ENCODE measurements at places on chromosomes 3 and 15.

GRCh38 chr15:26294059-26294689 is 431.0 kb upstream of the ATP10A start:
- no peak overlapping the region for H3K4me3 ChIP-seq
- no peak overlapping the region for H3K27ac ChIP-seq
- H3K36me3 ChIP-seq = no peaks in the 10 kb centered on the region
- DNase-seq = no peak
- no peaks in the 10 kb centered on the region for H3K4me1 ChIP-seq

GRCh38 chr3:72086042-72086742 is 301.2 kb upstream of the PROK2 start:
- H3K36me3 ChIP-seq = peaks cover 2% of the 10 kb centered on the region
- H3K4me1 ChIP-seq = peaks cover 30% of the 10 kb centered on the region
- H3K4me3 ChIP-seq = no peak overlapping the region
- no peak overlapping the region for H3K27ac ChIP-seq
- H3K27me3 ChIP-seq = no peaks in the 10 kb centered on the region

- peaks cover 7% of the 10 kb centered on the region for H3K4me1 ChIP-seq
- H3K36me3 ChIP-seq = peaks cover 71% of the 10 kb centered on the region
- H3K4me3 ChIP-seq = no peak overlapping the region
- no peak for DNase-seq
- H3K27me3 ChIP-seq = no peaks in the 10 kb centered on the region
Measured at GRCh38 chr3:41234823-41235721, 35.8 kb downstream of the CTNNB1 start.

GRCh38 chr3:55207744-55208143 is 279.4 kb downstream of the WNT5A start:
- H3K27ac ChIP-seq = no peak overlapping the region
- DNase-seq = no peak
- H3K4me1 ChIP-seq = no peaks in the 10 kb centered on the region
- no peaks in the 10 kb centered on the region for H3K27me3 ChIP-seq

GRCh38 chr3:71724584-71725270 is 475 bp downstream of the EIF4E3 start:
- peak overlapping the region; percentile 95 for H3K27ac ChIP-seq
- H3K27me3 ChIP-seq = no peaks in the 10 kb centered on the region

DNA sequence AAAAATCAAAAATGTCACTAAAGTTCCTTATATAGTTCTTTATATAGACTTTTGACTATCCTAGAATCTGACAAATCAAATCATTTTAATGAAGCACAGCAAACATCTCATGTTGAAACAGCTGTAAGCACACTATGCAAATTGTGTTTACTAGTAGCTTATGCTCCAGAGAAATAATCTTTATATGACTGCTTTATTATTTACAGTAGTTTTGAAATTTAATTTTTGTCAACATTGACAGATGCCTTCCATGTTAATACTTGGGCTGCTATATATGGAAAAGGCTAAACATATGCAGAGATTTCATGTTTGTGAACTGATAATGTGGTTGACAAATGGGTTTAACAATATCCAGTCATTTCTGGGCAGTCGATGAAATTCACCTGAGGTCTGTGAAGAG is 616.8 kb downstream of the TAFA4 start:
- no peaks in the 10 kb centered on the region for H3K4me1 ChIP-seq
- no peaks in the 10 kb centered on the region for H3K27me3 ChIP-seq
- H3K4me3 ChIP-seq = no peak overlapping the region
- H3K36me3 ChIP-seq = no peaks in the 10 kb centered on the region
- no peak for DNase-seq

DNA sequence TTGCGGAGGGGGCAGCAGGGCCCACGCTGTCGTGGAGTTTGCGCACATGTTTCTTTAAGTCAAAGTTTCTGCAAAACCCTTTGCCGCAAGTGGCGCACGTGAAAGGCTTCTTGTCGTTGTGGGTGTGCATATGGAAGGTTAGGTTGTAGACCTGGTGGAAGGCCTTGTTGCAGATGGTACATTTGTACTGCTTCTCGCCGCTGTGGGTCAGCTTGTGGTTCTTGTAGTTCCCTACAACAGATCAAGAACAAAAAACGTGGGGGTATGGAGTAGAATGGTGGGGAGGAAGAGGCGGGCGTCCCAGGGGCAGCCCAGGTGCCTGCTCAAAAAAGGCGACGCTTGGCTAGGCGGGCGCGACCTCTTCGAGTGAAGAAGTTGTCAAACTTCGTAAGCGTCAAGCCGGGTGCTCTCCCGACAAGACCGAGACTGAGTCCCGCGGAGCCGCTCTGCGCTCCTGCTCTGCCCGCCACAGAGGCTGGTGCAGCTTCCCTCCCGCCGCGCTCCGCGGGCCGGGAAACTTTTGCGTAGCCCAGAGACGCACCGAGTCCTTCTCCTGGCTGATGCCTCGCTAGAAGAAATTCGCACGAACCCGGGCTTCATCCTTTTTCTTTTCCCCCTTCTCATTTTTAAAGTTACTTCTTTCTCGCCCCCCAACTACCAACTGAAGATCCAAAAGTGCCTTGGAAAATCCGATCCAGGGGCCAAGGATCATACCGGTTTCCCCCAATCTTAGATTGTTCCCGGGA is 3.1 kb downstream of the FEZF2 start:
- no peak for DNase-seq
- peak overlapping the region; percentile 64 for H3K27ac ChIP-seq
- H3K27me3 ChIP-seq = peaks cover 84% of the 10 kb centered on the region
- H3K36me3 ChIP-seq = peaks cover 4% of the 10 kb centered on the region

DNA sequence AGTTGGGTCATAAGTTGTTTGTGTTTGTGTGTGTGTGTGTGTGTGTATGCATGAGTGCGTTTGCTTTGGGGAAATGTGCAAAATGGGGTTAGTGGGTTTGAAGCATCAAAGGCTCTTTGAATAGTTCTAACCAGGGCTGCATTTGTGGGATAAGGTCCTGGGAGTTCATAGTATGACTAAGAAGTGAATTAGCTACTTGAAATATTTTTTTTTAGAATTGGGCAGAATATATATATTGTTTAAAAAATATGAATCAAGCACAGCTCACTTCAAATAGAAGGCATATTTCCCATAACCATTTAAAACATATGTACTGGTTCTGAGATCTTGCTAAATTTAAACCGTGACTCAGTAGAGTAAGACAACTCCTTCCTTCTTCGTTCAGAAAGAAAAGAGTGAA is 43.1 kb downstream of the IGF2BP2 start:
- H3K36me3 ChIP-seq = no peaks in the 10 kb centered on the region
- no peaks in the 10 kb centered on the region for H3K4me1 ChIP-seq
- DNase-seq = no peak
- H3K27me3 ChIP-seq = peaks cover 4% of the 10 kb centered on the region

- H3K4me1 ChIP-seq = no peaks in the 10 kb centered on the region
- no peak for DNase-seq
- H3K4me3 ChIP-seq = no peak overlapping the region
- no peak overlapping the region for H3K27ac ChIP-seq
- no peaks in the 10 kb centered on the region for H3K36me3 ChIP-seq
- no peaks in the 10 kb centered on the region for H3K27me3 ChIP-seq
Measured at GRCh38 chr3:7576071-7576470, 715.2 kb downstream of the GRM7 start.

DNA sequence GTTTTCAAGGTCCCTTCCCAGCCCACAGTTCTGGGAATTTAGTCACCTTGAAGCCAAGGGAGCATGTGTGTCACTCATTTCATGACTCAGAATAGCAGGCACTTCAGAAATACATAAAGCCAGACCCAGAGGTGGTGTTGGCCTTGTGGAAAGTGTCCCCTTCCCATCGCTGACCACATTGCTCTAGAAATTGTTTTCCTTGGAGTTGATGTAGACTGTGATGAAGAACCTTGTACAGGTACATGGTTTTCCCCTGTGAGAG is 158.8 kb downstream of the SLCO3A1 start:
- peaks cover 3% of the 10 kb centered on the region for H3K27me3 ChIP-seq
- H3K4me1 ChIP-seq = peaks cover 46% of the 10 kb centered on the region
- H3K4me3 ChIP-seq = no peak overlapping the region
- DNase-seq = no peak
- peak overlapping the region; percentile 50 for H3K27ac ChIP-seq

DNA sequence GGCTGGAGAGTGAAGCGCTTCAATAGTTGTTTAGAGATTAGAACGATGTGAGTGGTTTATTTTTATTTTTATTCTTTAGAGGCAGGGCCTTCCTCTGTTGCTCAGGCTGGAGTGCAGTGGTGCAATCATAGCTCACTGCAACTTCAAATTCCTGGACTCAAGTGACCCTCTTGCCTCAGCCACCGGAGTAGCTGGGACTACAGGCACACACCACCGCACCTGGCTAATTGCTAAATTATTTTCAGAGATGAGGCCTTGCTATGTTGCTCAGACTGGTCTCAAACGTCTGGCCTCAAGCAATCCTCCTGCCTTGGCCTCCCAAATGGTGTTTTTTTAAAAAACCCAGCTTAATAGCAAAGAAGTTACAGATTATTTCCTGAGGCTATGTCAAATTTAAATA is 29.0 kb downstream of the PPARG start:
- no peaks in the 10 kb centered on the region for H3K36me3 ChIP-seq
- no peaks in the 10 kb centered on the region for H3K4me1 ChIP-seq
- H3K27ac ChIP-seq = no peak overlapping the region
- H3K4me3 ChIP-seq = no peak overlapping the region

- H3K27ac ChIP-seq = no peak overlapping the region
- H3K36me3 ChIP-seq = no peaks in the 10 kb centered on the region
- DNase-seq = no peak
- H3K4me1 ChIP-seq = no peaks in the 10 kb centered on the region
Measured at GRCh38 chr3:189446959-189447560, 184.1 kb upstream of the TP63 start.

DNA sequence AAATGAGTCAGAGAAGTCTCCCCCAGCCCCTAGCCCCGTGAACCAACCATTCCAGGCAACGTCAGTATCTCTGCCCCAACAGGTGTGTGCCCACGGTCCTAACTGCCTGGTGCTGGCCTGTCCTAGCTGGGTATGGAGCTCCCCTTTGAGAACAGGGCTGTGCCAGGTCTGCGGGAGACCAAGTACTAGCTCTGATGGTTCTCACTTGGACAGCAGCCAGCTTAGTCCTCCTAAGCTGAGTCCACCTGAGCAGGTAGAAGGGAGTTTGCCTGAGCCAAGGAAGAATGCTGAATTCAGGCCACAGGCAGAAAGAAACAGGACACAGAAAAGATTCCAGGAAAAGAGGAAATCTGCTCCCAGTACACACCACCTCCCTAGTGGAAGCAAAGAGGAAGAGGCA is 33.1 kb upstream of the PARL start:
- H3K27ac ChIP-seq = no peak overlapping the region
- H3K4me1 ChIP-seq = no peaks in the 10 kb centered on the region
- no peaks in the 10 kb centered on the region for H3K36me3 ChIP-seq
- H3K27me3 ChIP-seq = no peaks in the 10 kb centered on the region
- H3K4me3 ChIP-seq = no peak overlapping the region

DNA sequence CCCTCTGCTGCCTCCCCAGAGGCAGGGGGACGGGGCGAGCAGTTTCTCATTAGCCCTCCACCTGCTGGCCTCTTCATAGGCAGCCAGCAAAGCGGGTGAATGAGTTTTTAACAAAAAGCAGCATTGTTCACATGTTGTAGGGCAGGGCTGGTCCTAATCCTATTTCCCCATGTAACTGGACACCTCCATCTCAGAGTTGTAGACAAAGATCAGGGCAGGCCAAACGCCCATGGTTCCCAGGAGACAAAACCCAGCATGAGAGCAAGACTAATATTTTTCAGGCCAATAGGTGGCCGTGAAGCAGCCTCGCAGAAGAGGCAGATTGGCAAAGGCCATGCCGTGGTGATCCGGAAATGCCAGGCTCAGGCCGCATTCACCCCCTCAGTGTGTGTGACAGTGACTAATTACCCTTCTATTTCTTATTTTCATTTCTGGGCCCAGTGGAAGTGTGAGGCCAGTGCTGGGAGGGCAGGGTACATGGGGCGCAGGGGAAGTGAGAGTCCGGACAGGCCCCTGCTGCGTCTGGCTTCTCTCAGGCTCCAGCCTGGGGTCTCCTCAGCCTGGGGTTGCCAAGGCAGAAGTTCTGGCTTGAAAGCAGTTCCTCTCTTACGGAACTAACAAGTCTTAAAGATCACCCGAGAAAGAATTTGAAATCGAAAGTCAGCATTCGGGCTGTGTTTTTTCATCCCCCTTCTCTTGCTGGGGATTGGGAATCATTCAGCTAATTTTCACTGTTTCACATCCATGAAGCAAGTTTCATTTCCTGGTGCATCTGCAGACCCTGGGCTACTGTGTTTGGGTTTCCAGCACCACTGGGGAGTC is 64.8 kb downstream of the BOC start:
- peak overlapping the region; percentile 23 for H3K4me3 ChIP-seq
- no peaks in the 10 kb centered on the region for H3K36me3 ChIP-seq
- peaks cover 13% of the 10 kb centered on the region for H3K4me1 ChIP-seq
- no peak overlapping the region for H3K27ac ChIP-seq
- no peak for DNase-seq
- H3K27me3 ChIP-seq = no peaks in the 10 kb centered on the region

DNA sequence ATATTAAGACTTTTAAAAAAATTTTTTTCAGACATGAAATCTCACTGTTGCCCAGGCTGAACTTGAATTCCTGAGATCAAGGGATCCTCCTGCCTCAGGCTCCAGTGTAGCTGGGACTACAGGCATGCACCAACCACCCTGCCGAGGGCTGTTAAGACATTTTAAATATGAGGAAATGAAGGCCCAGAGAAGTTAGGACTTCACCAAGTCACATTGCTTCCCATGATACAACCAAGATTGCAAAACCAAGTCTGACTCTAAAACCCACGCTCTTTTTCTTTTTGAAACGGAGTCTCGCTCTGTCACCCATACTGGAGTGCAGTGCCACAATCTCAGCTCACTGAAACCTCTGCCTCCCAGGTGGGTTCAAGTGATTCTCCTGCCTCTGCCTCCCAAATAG is 28.0 kb downstream of the PTPN9 start:
- no peak for DNase-seq
- no peak overlapping the region for H3K27ac ChIP-seq
- H3K36me3 ChIP-seq = no peaks in the 10 kb centered on the region
- no peak overlapping the region for H3K4me3 ChIP-seq
- peaks cover 9% of the 10 kb centered on the region for H3K4me1 ChIP-seq
- H3K27me3 ChIP-seq = no peaks in the 10 kb centered on the region

DNA sequence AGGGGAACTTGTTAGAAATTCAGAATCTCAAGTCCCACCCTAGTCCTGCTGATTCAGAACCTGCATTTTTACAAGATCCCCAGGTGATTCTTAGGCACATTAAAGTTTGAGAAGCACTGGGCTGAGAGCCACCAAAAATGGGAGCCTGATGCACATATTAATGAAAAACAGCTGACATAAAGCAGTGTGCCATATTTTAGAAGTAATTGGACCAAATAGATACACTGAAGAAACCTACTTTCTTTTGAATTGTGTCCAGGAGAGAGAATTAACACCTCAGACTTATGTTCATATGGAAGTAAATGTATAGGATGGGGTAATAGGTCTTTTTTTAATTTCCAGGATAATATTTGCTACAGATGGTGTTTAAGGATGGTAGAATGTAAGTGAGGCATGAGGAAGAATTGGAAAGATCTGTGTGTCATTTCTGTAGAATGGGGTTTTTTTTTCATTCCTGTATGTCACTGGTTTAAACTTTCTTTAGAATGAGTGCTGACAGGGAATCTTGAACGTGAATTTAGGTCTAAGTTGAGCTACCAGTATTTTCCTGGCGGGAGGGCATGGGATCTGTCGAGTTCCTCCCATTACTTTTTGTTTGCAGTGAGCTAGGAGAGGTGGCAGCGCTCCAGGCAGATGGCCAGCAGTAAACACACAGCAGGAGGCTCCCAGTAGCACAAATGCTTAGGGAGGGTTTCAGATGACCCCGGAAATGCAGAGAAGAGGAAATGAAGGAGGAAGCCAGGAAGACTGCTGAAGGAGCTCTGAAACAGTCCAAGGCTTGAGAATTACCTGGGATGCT is 185.6 kb downstream of the PLCL2 start:
- H3K4me3 ChIP-seq = no peak overlapping the region
- H3K36me3 ChIP-seq = peaks cover 40% of the 10 kb centered on the region
- peaks cover 29% of the 10 kb centered on the region for H3K4me1 ChIP-seq
- no peak for DNase-seq
- no peak overlapping the region for H3K27ac ChIP-seq
- no peaks in the 10 kb centered on the region for H3K27me3 ChIP-seq
